ENCODE measurements at places on chromosomes 5 and 9.

GRCh38 chr5:7856855-7857254 lies 5.9 kb upstream of the CFAP90 start:
- peak; percentile 68 for DNase-seq

- DNase-seq, result no peak
These were observed 31.4 kb upstream of the BRINP1 start for GRCh38 chr9:119400606-119401005.

- peak; percentile 65 for DNase-seq
These were observed 8.9 kb upstream of the PALM2AKAP2 start for GRCh38 chr9:109771087-109771486.

DNA sequence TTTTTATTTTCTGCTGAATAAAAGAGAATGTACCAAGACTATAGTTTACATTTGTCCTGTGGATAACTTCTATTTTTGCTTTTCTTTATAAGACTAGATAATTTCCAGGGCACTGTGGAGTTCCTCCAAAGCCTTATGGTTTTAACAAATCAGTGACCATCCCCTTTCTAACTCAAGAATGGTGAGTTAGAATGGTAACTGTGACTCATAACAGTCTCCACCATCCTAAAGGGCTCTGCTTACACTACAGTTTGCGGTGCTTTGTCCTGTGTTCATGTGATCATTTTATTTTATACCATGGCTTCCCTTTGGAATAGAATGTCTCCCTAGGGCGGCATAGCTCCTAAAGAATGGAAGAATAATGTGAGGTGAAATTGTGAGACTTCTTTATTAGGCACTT lies 30.2 kb downstream of the WDR36 start:
- no peak for DNase-seq

DNA sequence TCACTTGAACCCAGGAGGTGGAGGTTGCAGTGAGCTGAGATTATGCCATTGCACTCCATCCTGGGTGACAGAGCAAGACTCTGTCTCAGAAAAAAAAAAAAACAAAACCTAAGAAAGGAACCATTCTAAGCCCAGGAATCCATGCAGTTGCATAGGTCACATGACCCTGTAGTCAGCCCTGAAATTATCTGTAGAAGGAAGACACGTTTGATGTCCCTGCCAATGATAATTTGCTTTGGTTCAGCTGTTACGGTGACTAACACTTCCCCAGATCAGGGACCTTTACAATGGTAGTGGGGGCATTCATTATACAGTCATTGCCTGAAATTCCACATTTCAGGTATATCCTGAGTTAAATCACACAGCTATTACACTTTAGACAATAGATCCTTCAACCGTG lies 50.5 kb downstream of the PRKACG start:
- no peak for DNase-seq

- no peak for DNase-seq
These were observed 95.5 kb downstream of the SNX24 start for GRCh38 chr5:122940890-122941289.

DNA sequence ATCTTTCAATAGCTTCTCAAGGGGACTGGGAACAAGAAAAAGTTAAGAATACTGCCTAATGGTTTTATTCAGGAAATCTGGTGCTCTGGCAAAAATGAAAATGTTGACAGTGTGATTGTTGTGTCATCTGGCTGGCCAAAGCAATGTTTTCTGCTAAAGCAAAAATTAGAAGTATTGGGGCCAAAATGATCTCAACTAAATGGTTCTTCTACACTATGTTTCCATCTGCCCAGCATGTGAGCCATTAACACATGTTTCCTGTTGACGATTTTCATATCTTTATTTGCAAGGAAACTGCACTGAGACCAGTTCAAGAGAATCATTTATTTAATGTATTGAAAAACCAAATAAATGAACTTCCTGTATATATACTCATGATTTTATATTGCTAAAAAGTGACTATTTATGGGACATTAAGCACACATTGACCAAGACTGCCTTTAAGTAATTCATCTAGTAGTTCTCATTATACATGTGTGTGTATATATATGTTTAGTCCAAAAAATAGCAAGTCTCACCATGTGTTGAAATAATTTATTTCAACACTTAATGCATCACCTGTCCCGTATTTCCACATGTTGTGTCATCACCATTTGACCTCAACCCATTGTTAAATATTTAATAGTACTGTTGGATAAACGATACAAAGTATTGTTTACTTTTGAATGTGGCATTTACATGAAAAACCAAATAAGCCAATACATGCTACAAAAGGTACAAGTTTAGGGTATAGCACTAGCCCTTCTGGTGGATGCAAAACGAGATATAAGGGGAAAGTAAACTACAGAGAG lies 7.5 kb upstream of the FST start:
- DNase-seq, result no peak

- no peak for DNase-seq
These were observed 42.3 kb downstream of the COL23A1 start for GRCh38 chr5:178547753-178548415.

- peak; percentile 63 for DNase-seq
These were observed 1028.6 kb downstream of the CDH9 start for GRCh38 chr5:26009742-26010141.

GRCh38 chr9:107360098-107360497 lies 77.0 kb downstream of the RAD23B start:
- DNase-seq, result no peak

DNA sequence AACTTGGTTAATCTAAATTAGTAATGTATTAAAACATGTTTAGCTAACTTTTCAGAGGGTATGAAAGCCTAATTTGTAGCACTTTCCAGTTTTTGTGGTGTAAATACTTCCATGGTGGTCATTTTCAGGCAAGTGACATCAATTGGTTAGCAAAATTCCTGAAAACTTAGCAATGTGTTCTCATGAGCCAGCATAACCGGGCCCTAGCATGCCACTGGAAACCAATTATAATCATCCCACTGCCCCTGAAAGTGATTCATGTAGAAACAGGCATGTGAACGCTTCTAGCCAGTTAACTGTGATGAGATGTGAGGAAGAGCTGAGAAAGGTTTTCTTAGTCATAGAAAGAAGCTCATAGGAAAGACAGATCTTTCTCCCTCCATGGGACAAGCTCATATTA lies 417.2 kb downstream of the TLR4 start:
- no peak for DNase-seq

DNA sequence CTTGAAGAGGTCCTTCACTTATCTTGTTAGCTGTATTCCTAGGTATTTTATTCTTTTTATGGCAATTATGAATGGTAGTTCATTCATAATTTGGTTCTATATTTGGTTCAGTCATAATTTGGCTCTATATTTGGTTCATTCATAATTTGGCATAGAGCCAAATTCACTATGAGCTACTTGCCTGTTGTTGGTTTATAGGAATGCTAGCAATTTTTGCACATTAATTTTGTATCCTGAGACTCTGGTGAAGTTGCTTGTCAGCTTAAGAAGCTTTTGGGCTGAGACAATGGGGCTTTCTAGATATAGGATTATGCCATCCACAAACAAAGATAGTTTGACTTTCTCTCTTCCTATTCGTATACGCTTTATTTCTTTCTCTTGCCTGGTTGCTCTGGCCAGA lies 142.2 kb downstream of the PLCXD3 start:
- DNase-seq, result no peak

Measured in neural progenitor cell (in vitro differentiated cells).